ENCODE measurements at places on chromosomes 3 and 15.

DNA sequence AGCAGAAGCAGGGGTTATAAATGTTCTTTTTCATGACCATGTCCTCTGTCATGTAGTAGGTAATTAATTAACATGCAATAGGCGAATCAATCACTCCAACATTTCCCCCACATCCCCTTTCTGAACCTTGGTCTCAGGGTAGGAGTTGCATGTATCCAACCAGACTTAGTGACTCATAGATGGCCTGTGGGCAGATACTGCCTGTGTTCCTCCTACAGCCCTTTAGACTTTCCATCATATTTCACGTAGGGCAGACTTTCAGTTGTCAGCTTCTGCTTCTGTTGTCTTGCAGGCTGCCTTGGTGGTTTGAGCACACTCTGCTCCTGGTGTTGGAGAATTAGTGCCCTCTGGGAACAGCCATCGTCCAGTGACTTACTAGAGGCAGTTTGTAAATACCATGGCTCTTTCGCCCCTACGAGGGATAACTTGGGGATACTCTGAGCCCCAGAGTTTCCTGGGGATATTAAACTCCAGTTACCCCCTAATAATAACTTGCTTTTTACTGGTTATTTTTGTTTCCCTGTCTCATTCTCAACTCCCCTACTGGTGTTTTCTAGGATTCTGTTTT lies 244.4 kb downstream of the EDEM1 start:
- no peak for DNase-seq

DNA sequence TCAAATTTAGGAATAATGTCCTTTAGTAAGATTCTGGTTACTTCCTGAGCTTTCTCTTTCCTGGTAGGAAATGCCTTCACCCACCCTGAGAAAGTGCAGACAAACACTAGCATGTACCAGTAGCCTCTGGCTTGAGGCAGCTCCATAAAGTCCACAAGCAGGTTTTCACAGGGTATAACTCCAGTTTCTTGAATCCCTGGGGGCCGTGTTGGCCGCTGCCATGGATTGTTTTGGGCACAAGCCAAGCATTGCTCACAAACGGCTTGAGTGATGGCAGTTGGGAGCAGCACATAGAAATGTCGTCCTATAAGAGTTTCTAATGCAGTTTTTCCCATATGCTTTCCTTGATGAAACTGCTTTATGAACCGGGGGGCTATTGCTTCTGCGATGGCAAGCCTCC lies 164.1 kb downstream of the STXBP5L start:
- DNase-seq = no peak

DNA sequence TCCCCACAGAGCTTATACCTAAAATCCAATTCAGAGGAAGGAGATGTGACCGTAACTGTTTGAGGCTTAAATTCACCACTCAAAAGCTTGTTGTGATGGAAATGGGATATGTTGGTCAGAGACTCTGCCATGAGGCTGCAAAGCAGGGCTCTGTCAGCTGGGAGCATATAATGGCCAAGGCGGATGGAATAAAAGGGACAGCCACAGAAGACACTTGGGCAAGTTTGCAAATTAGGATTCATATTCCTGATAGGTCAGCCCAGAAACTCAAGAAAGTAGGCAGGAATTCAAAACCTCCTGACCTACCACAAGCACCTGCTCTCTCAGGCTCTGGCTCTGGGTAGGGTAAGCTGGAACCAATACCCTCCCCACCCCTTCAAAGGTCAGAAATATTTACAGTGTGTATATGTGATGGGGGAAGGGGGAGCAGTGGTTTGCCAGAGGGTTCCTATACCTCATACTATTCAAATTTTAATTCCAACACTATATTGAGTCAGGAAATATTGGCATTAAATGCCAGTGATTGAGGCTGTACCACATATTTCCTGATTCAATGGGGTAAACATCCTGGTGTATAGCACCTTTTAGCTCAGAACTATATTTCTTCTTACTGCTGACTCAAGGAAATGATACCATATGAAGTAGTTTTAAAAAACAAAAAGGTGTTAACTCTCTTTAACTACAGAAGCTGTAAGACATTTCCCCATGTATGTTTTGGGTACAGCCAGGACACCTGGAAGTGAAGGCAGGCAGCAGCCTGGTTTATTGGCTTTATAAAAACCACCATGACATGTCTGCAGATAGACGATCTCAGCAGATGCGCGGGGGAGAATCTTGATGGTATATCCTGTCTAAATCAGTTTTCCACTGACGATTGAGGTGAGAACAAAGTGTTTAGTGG lies 19.2 kb downstream of the FYCO1 start:
- no peak for DNase-seq

- DNase-seq = no peak
Measured at GRCh38 chr15:27642981-27643380, 456.1 kb downstream of the OCA2 start.

DNA sequence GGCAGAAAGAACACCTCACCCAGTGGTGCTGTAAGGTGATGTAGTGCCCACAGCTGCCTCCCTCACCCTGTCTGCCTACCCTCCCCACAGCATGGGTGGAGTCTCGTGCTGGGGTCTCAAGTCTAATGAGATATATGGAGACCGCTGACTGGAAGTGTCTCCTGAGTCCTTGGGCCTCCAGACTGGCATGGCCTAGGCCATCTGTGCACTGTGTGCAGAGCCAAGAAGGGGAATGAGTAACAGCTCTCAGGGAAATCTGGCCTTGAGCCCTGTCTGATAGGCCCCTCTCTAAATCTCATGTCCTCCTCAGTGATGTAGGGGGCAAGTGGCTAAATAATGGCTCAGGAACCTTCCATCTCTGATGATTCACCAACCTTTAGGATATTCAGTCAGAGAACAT lies 277.4 kb downstream of the PLCL2 start:
- DNase-seq = no peak

GRCh38 chr3:122921791-122922651 lies 105.5 kb downstream of the SEMA5B start:
- DNase-seq = no peak

DNA sequence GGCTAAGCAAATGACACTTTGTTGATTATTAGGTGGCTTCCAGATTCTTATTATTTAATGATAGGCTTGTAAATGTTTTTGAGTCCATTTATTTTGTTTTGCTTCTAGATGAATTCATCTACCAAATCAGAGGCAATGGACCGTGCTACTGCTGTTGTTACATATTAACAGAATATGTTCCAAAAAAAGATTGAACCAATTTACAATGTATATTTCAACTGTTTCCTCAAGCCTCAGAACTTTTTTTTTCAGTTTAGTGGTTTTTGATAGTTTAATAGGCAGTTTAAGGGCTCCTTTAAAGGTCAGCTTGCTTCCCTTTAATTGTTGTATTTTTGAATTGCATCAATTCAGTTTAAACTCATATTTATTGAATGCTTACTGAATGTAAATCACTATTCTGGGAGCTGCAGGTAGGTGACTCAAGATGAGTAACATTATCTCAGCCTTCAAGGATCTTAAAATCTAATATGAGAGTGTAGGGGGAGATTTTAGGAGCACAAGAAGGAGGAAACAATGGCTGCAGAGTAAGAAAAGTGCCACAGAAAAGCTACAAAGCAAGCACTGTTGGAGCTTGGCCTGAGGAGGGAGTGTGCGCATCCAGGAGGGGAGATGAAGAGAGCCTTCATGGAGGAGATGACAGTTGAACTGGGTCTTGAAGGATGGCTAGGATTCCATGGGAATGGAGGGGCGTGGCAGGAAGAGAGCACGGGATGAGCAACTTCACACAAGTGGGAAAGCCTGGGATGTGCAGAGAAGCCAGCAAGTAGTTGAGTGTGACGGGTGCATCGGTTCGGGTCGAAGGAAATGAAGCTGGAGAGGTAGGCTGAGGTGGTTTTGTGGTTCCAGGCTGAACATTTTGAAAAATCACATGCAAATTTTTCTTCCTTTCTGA lies 14.7 kb downstream of the MAP2K1 start:
- DNase-seq = no peak

GRCh38 chr3:2510591-2511145 lies 412.0 kb downstream of the CNTN4 start:
- DNase-seq = no peak

- DNase-seq = no peak
Measured at GRCh38 chr3:175255698-175256097, 396.6 kb downstream of the NAALADL2 start.

- no peak for DNase-seq
Measured at GRCh38 chr3:12879191-12879815, 37.9 kb upstream of the RPL32 start.

- no peak for DNase-seq
Measured at GRCh38 chr3:33602829-33603228, 115.2 kb downstream of the CLASP2 start.

DNA sequence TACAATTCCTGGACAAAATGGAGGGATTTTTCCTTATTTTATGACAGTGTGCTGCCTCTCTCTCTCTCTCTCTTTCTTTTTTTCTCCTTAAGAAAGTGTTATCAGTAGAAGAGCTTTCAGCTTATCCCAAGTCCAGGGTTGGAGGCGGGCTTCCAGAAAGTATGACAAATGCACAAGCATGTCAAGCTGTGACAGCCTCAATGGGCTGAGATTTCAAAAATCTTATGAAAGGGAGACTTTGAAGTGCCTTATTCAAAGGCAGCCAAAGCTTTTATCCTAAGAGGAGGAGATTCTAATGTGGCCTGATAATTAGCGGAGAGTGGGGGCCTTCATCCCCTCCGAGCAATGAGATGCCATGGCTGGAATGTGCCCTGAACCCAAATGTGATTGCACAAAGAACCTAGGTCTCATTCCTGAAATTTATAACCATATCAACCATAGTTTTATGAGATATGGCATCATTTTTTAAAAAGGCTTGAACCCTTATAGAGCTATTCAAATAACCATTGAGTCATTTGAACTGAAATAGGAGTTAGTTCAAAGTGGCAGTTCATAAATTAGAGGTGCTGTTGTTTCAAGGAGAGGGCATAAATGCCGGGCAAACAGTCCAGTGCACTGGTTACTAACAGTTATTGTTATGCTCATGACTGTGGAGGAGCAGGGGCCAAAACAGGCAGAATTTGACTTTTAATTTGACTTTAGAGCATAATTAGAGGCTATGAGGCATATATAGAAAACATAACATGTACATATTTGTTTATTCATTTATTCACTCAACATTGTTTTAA lies 261.6 kb upstream of the THRB start:
- no peak for DNase-seq

- DNase-seq = no peak
Measured at GRCh38 chr3:102205647-102206046, 229.2 kb upstream of the ZPLD1 start.

DNA sequence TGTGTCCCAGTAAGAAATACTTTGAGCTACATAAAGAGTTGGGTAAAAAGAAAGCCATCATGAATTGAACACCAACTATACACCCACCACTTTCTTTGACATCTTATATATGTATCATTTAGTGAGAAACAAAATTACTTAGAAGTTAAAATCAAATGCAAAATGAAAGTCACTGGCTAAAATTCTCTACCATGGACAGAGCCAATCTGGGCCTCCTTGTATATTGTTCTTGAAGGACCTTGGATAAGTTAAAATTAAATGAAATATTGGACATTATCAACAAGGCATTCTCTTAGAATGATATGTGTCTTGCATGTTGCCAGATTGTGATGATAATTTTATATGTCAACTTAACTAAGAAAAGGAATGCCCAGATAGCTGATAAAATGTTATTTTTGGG lies 64.2 kb upstream of the CHL1 start:
- DNase-seq = no peak

- peak; percentile 9 for DNase-seq
Measured at GRCh38 chr3:43855674-43856299, 165.0 kb downstream of the ABHD5 start.

DNA sequence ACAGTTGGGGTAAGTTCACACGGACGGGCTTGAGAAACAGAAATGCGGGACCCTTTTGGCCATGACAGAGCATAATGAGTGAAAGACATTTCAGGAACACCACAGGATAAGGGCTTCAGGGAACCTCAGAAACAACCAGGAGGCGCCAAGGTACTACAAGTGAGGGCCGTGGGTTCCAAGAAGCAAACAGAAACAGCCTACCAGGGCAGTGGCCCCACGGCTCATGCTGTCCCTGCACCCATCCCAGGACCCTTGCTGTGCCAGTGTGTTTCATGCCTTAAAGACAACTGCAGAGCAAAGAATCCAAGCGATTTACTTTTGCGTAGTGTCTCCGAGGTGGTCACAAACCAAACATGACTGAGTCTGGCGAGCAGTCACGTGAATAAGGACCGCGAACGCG lies 54.0 kb downstream of the RUBCN start:
- no peak for DNase-seq

GRCh38 chr15:25736461-25736860 lies 126.7 kb downstream of the ATP10A start:
- DNase-seq = no peak

DNA sequence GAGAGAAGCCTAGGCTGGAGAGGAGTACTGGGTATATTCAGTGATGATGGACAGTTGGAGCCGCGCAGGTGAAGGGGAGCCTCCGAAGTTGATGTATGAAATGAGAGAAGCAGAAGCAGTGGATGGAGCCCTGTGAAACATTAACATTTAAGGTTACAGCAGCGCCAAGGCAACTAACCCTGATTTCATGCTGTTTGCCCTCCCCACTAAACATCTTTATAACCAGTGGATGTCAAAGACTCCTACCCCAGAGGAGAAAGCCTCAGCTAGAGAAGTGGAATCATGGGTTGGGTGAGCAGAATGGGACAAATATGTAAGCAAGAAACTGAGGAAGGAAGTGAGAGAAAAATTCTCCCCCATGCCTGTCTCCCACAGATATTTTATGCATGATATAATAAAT lies 92.0 kb upstream of the NMNAT3 start:
- DNase-seq = no peak

GRCh38 chr15:87608238-87609028 lies 648.1 kb downstream of the NTRK3 start:
- no peak for DNase-seq

- DNase-seq = no peak
Measured at GRCh38 chr3:101536266-101536665, 23.3 kb upstream of the SENP7 start.

- peak; percentile 71 for DNase-seq
Measured at GRCh38 chr3:49133226-49133951, 539 bp upstream of the LAMB2 start.

DNA sequence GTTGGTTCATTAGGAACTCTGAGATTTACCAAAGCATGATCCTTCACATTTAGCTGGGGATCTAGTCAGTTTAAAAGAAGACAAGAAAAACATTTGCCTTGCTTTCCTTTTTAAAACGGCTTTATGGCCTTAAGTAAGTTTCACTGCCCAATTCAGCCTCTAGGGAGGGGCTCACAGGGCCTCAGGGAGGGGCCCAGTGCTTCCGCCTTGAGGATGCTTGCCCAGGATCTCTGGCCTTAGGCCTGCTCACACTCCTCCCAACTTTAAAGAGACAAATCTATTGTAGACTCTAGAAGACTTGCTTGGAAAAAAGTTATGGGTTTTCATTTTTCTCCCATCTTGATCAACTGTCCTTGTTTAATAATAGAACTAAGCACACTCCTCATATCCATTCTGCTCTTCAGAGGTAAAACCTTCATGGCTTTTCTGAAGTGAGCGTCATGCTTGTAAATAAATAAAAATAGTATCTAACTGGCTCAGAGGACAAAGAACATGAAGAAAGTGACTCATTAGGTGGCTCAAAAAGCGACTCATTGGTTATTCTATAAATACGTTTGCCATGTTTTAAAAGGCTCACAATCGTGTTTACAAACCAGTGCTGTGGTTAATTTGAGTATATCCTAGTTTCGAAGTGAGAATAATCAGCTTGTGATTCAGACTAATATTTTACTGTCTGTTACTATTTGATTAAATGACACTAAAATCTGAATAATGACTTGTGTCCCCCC lies 13.7 kb downstream of the PDHB start:
- no peak for DNase-seq

- no peak for DNase-seq
Measured at GRCh38 chr3:46939578-46940445, 36.7 kb downstream of the CCDC12 start.

GRCh38 chr3:76199382-76199781 lies 414.0 kb upstream of the ZNF717 start:
- no peak for DNase-seq

GRCh38 chr15:89442671-89443307 lies 53.6 kb downstream of the RHCG start:
- peak; percentile 16 for DNase-seq
